ENCODE measurements at places on chromosomes 11 and 22.

- no peak for DNase-seq
Measured at GRCh38 chr11:13228572-13228971, 49.0 kb upstream of the BMAL1 start.

DNA sequence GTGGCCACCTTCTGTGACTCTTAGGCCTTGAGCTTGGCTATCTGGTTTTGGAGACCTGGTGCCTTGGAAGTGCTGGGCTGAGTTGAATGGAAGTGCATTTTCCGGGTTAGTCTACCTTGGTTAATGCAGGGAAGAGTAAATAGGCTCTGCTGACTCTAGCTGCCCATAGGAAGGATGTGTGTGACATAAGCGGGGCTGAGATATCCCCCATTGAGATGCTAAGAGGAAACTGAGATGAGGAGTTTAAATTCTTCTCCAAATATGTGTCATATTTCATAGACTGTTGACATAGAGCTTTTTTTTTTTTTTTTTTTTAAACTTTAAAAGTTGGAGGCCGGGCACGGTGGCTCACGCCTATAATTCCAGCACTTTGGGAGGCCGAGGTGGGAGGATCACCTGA is 30.8 kb downstream of the ZNRF3 start:
- DNase-seq: no peak

- DNase-seq: no peak
Measured at GRCh38 chr11:47453365-47453764, 4.4 kb upstream of the RAPSN start.

DNA sequence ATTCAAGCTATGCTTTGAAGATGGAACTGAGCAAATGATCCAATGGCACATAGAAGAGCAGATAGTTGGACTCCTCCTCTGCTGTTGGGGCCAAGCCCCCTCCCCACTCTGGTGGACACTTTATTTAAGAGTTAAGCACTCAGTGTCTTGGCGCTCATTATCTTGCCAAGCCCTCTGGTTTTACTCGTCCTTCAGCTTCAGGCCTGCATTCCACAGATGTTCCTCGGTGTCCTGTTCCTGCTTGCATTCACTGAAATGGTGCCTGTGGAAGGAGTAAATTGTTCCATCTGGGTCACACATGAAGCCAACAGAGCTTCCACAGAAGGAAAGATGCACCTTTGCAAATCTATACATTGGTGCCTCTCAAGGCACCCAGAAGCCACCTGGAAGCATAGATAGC is 26.1 kb downstream of the MAML2 start:
- no peak for DNase-seq

- no peak for DNase-seq
Measured at GRCh38 chr11:93274851-93275250, 55.7 kb upstream of the DEUP1 start.

DNA sequence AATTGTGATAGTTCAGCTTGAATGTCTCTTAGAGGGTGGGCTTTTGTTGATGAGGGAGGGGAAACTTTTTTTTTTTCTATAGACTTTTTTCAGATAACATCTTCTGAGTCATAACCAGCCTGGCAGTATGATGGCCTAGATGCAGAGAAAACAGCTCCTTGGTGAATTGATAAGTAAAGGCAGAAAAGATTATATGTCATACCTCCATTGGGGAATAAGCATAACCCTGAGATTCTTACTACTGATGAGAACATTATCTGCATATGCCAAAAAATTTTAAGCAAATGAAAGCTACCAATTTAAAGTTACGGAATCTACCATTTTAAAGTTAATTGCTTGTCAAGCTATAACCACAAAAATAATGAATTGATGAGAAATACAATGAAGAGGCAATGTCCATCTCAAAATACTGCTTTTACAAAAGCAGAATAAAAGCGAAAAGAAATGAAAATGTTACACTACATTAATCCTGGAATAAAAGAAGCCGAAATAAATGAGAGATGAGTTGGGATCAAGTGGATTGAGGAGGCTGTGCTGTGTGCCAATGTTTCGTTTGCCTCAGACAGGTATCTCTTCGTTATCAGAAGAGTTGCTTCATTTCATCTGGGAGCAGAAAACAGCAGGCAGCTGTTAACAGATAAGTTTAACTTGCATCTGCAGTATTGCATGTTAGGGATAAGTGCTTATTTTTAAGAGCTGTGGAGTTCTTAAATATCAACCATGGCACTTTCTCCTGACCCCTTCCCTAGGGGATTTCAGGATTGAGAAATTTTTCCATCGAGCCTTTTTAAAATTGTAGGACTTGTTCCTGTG is 3.9 kb downstream of the MALAT1 start:
- no peak for DNase-seq

GRCh38 chr11:123178186-123178585 is 16.9 kb downstream of the CLMP start:
- no peak for DNase-seq

DNA sequence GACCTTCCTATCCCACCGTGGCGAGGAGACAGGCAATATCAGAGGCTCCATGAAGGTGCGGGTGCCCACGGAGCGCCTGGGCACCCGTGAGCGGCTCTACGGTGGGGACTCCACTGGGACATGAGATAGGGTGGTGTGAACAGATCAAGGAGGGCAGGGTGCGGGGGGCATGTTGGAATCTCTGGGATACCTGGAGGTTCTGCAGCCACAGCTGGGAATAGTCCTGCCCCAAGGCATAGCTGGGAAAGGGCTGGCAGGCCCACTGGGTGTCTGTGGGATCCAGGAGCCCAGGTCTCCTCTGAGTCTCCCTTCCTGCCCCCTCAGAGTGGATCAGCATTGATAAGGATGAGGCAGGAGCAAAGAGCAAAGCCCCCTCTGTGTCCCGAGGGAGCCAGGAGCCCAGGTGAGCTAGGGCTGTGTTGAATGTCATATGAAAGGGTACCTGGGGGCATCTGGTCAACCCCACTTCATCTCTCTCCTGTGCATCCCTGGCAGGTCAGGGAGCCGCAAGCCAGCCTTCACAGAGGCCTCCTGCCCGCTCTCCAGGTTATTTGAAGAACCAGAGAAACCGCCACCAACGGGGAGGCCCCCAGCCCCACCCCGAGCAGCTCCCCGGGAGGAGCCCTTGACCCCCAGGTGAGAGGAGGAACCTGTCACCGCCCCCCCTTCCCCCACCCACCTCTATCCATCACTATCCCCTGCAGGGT is 8.5 kb downstream of the PHOX2A start:
- no peak for DNase-seq

GRCh38 chr11:114109206-114110090 is 49.9 kb downstream of the ZBTB16 start:
- no peak for DNase-seq
